ENCODE measurements at places on chromosomes 13 and 19. TPM values are rescaled to one million over a fixed set of nuclear protein-coding genes. Genes with fewer than 3 reads are reported as not detected.
A peak's percentile ranks its signal among the peaks of the same experiment; 100 is the strongest.

DNA sequence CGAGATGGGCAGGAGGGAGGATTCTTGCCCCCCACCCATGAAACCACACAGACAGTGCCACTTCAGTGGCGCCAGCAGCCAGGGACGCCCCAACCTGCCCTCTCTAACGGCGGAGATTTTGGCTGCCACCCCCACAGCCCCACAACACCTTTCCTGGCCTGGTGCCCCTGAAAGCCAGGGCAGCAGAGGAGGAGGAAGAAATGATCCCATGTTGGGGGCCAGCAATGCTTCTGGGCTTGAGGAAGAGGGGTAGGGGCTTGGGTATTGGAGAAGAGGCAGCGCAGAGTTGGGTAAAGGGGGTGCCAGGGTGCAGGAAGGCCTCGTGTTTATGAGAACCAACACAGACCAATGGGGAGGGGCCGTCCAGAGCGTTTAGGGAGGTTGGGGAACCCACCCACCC is 1.7 kb downstream of the MLLT1 start:
- H3K36me3 ChIP-seq, result no peaks in the 10 kb centered on the region
- H3K4me3 ChIP-seq, result peak overlapping the region; percentile 97
- H3K27ac ChIP-seq, result peak overlapping the region; percentile 72
- H3K4me1 ChIP-seq, result peaks cover 47% of the 10 kb centered on the region

The KIR2DL4 gene
- not detected for total RNA-seq

GRCh38 chr13:113904411-113904810 is 40.5 kb upstream of the GAS6 start:
- no peak for DNase-seq
- H3K4me3 ChIP-seq, result no peak overlapping the region
- peaks cover 3% of the 10 kb centered on the region for H3K27me3 ChIP-seq
- H3K27ac ChIP-seq, result no peak overlapping the region

- H3K4me3 ChIP-seq, result no peak overlapping the region
- peaks cover 17% of the 10 kb centered on the region for H3K36me3 ChIP-seq
- no peaks in the 10 kb centered on the region for H3K4me1 ChIP-seq
- H3K27ac ChIP-seq, result no peak overlapping the region
Measured at GRCh38 chr13:111076155-111077013, 38.7 kb upstream of the ARHGEF7 start.

- no peaks in the 10 kb centered on the region for H3K36me3 ChIP-seq
- H3K4me3 ChIP-seq, result no peak overlapping the region
- DNase-seq, result no peak
- no peak overlapping the region for H3K27ac ChIP-seq
Measured at GRCh38 chr13:30867089-30867669, 38.9 kb upstream of the MEDAG start.

GRCh38 chr13:44243198-44243857 is 130.3 kb upstream of the SERP2 start:
- H3K4me1 ChIP-seq, result peaks cover 36% of the 10 kb centered on the region
- peaks cover 6% of the 10 kb centered on the region for H3K36me3 ChIP-seq
- H3K27ac ChIP-seq, result no peak overlapping the region
- no peaks in the 10 kb centered on the region for H3K27me3 ChIP-seq

- H3K27ac ChIP-seq, result no peak overlapping the region
- peaks cover 11% of the 10 kb centered on the region for H3K4me1 ChIP-seq
- no peaks in the 10 kb centered on the region for H3K27me3 ChIP-seq
- peaks cover 2% of the 10 kb centered on the region for H3K36me3 ChIP-seq
Measured at GRCh38 chr19:40241809-40242384, 15.4 kb upstream of the CCNP start.

DNA sequence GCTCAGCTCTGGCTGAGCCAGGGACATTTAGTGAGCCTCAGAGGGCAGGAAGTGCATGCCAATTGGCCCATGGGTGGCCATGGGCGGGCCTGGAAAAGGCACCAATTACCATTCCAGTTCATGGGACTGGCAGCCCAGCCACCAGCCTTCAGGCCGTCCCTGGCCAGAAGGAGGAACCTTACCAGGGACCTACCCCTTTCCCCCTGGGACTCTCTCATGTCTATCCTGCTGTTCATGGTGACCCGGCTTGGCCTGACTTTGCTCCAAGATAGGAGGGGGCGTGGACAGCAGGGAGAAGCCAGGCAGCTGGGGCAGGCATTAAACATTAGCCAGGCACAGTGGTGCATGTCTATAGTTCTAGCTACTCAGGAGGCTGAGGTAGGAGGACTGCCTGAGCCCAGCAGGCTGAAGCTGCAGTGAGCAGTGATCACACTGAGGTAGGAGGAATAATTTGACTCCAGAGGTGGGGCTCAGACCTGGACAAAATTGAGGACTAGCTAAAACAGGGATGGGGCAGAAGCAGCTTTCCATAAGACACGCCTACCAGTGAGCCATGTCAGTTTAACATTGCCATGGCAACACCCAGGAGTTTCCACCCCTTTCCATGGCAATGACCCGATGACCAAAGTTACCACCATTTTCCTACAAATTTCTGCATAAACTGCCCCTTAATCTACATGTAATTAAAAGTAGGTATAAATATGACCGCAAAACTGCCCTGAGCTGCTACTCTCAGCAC is 14.3 kb upstream of the ZNF426 start:
- H3K27me3 ChIP-seq, result no peaks in the 10 kb centered on the region
- no peak overlapping the region for H3K27ac ChIP-seq
- peaks cover 32% of the 10 kb centered on the region for H3K36me3 ChIP-seq
- H3K4me3 ChIP-seq, result no peak overlapping the region
- H3K4me1 ChIP-seq, result no peaks in the 10 kb centered on the region
- no peak for DNase-seq

DNA sequence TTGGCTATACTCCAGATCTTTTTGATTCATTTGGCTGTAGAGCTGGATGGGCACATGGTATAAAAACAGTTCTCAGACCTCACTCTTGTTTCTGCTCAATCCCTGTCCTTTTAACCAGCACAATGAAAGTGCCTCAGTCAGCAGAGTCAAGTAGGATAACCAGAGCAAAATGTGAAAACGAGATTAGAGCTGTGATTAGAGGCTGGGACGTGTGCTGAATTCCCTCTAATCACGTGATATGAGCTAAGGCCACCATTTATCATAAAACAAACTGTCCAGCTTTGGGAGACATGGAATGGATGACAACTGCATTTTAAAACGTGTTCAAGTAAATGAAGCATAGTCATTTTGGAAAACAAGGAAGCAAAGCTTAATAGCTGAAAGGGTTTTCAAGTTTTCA is 54.1 kb downstream of the GJA3 start:
- H3K4me3 ChIP-seq, result no peak overlapping the region
- H3K27me3 ChIP-seq, result peaks cover 19% of the 10 kb centered on the region
- no peak for DNase-seq
- no peaks in the 10 kb centered on the region for H3K4me1 ChIP-seq
- no peak overlapping the region for H3K27ac ChIP-seq

- no peaks in the 10 kb centered on the region for H3K4me1 ChIP-seq
- H3K27me3 ChIP-seq, result no peaks in the 10 kb centered on the region
Measured at GRCh38 chr13:47409778-47410177, 512.9 kb upstream of the HTR2A start.

The CGB1 gene
- total RNA-seq, result not detected

The FCAR gene
- total RNA-seq, result not detected

DNA sequence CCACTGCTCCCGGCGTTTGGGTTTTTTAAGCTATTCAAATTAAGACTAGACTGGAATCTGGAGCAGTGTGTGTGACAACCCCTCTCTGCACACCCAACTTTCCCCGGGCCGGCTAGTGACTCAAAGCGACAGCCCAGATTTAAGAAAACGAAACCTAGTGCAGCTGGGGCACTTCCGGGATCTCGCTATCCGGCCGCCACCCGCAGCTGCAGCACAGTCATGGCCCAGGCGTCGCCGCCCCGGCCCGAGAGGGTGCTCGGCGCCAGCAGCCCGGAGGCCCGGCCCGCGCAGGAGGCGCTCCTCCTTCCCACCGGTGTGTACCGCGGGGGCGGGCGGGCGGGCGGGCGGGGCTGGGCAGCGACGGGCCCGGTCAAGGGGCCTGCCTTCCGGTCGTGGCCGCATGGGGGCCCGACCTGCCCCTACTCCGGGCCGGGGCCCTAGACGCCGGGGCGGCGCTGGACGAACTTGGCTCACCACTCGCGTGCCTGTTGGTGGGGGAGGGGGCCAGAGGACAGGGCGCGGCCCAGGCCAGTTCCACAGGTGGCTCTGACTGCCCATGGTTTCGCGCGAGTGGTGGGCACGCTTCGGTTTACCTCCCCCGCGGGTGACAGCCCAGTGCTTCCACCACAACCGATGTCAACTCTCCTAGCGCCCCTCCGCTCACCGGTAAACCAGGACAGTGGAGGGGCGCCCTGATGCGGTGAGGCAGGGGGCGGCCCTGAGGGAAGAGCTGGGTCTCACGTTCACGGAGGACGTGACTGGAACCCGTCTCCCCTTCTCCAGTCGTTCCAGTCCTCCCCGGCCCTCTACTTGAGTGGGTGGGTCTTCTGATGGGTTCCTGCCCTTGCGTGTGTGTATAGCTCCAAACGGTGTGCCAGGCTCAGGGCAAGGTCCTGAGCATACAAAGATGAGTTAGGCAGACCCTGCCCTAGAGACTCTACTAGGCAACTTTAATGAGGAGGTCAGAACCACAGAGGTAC is at the start of gene PHF11:
PHF11 (plus strand) TSS at position 171 of the 980 bp plus-strand sequence; CDS start at position 220, 49 bp downstream.
- H3K36me3 ChIP-seq, result no peaks in the 10 kb centered on the region
- H3K27ac ChIP-seq, result peak within 1 kb of the TSS; percentile 80
- peak within 1 kb of the TSS; percentile 95 for H3K4me3 ChIP-seq
- peaks cover 4% of the 10 kb centered on the region for H3K4me1 ChIP-seq

- no peaks in the 10 kb centered on the region for H3K27me3 ChIP-seq
- H3K36me3 ChIP-seq, result peaks cover 23% of the 10 kb centered on the region
- no peak overlapping the region for H3K4me3 ChIP-seq
- H3K4me1 ChIP-seq, result peaks cover 28% of the 10 kb centered on the region
- DNase-seq, result no peak
Measured at GRCh38 chr19:17104679-17105078, 29.1 kb downstream of the MYO9B start.

DNA sequence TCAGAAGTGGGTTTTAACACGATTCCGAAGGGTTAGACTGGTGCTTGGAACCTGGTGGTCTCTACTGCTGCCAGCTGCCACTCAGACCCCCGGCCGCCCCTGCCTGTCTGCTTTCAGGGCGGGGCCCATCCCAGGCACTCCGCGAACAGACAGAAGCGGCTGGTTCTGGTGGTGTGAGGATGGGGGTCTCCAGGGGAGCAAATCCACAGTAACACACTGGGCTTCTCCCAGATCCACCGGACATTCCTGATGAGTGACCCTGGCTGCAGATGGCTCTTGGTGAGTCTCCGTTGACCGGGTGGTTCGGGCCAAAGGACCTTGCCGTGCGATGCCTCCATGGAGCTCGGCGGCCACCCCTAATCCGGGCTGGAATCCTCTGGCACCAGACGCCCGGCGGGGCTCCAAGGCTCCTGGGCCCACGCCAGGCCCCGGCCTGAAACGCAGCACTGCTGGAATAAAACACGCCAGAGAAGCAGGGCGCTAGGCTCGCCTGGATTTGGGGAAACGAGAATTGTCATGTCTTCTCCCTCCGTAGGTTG is 2.1 kb upstream of the PTBP1 start:
- H3K27ac ChIP-seq, result no peak overlapping the region
- H3K27me3 ChIP-seq, result peaks cover 13% of the 10 kb centered on the region
- DNase-seq, result no peak
- peak overlapping the region; percentile 49 for H3K4me3 ChIP-seq
- peaks cover 7% of the 10 kb centered on the region for H3K36me3 ChIP-seq

Data from neural crest cell (in vitro differentiated cells).